ENCODE measurements at places on chromosomes 1 and 21. TPM values are rescaled to one million over a fixed set of nuclear protein-coding genes. Genes with fewer than 3 reads are reported as not detected.

The TTC22 gene
- total RNA-seq = 5.3 TPM

The CGN gene
- 23.6 TPM for total RNA-seq

The ESPN gene
- 2.7 TPM for total RNA-seq

The XCL1 gene
- total RNA-seq = not detected

The C1orf87 gene
- total RNA-seq = not detected

The BEND5 gene
- total RNA-seq = 4.2 TPM

The RIPPLY3 gene
- total RNA-seq = 0.92 TPM

The IQCC gene
- total RNA-seq = 5.3 TPM

The TMEM79 gene
- 3.0 TPM for total RNA-seq

The NCAM2 gene
- under 0.01 TPM for total RNA-seq

The OPTC gene
- not detected for total RNA-seq

The NUP210L gene
- total RNA-seq = not detected

The OR6K3 gene
- not detected for total RNA-seq

The RNF186 gene
- total RNA-seq = not detected

The CELA2B gene
- not detected for total RNA-seq

The P3H1 gene
- total RNA-seq = 61.5 TPM

The SYT2 gene
- total RNA-seq = under 0.01 TPM

The TLR5 gene
- 3.7 TPM for total RNA-seq

The ANXA9 gene
- total RNA-seq = 1.3 TPM

The CCDC17 gene
- 1.3 TPM for total RNA-seq

The HMCN1 gene
- 2.1 TPM for total RNA-seq

The LCE1D gene
- total RNA-seq = not detected

The KMO gene
- 0.17 TPM for total RNA-seq

The MAN1C1 gene
- 4.3 TPM for total RNA-seq
